ENCODE measurements at places on chromosomes 1 and 21.
A peak's percentile ranks its signal among the peaks of the same experiment; 100 is the strongest.

DNA sequence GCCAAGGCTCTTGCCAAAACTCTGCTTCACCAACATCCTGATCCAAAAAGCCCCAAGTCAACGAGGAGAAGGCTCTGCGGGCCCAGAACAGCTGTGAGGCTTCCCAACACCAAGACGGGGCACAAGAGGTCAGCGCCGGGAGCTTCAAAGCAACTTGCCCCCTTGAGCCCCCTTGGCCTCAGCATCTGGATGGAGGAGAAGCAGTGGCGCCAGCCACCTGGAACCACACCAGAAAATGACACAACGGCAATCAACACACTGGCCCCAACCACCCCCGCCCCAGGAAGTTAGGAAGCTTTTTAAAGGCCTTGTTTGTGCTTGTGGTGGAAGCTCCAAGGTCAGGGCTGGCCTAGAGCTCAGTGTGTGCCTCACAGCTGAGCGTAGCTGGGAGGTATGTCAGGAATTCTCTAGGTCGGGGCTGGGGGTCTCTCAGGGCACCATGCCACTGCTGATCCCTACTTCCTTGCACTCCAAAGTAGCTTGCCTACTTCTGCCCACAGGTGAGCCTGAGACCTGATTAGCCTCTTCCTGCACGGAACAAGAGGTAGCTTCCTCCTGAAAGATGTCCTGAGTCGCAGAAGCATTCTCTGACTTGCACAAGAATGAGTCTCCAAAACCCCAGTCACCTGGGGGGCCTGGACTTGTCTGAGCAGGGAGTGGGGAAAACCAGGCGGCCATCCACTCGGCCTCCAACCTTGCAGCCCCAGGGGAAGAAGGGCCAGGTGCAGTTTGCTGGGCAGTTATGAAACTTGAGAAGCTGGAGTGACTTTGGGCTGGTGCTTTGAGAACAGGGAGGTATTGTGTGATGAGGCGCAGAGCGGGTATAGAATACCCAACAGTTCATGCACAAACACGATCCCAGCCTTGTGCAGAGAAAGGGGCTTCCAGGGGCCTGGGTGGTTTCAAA lies 9.7 kb upstream of the SRP9 start:
- no peak for DNase-seq

DNA sequence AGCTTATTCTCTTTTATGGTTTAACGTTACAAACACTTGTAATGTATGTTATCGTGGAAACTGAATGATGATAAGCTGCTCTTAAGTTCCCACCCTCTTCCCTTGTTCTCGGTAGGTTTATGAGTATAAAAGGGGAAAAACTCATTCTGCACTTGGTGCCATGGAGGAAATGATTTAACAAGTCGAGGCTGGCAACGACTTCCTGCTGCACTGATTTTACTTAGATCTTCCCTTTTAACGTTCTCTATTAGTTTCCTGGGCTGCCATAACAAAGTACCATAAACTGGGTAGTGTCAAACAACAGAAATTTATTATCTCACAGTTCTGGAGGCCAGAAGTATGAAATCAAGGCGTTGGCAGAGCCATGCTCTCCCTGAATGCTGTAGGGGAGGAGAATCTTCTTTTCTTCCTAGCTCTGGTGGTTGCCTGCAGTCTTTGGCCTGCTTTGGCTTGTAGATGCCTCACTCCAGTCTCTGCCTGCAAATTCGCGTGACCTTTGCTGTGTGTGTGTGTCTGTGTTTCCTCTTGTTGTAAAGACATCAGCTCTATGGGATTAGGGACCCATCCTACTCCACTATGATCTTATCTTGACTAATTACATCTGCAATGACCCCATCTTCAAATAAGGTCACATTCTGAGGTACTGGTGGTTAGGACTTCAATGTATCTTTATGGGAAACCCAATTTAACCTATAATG lies 26.3 kb downstream of the HUNK start:
- no peak for DNase-seq

- DNase-seq = no peak
Observed at GRCh38 chr1:160117709-160118183, 2.2 kb downstream of the ATP1A2 start.

DNA sequence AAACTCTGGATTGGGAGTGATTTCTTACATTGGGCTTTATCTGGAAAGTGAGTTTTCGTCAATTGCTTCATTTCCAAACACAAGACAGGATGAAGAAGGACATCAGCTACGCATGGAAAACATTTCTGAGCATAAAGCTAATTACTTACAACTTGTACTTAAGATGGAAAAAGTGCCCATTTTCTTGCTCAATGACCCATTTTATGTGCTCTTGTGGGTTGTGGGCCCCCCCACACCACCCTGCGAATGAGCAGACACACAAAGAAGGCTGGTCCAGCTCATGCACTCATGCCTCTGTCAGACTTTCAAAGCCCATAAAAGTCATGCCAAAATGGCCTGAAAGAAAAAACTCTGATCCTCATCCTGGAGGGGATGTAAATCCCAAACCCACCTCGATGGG lies 663.0 kb downstream of the AJAP1 start:
- DNase-seq = no peak

GRCh38 chr1:95512925-95513324 lies 278.9 kb downstream of the RWDD3 start:
- no peak for DNase-seq

DNA sequence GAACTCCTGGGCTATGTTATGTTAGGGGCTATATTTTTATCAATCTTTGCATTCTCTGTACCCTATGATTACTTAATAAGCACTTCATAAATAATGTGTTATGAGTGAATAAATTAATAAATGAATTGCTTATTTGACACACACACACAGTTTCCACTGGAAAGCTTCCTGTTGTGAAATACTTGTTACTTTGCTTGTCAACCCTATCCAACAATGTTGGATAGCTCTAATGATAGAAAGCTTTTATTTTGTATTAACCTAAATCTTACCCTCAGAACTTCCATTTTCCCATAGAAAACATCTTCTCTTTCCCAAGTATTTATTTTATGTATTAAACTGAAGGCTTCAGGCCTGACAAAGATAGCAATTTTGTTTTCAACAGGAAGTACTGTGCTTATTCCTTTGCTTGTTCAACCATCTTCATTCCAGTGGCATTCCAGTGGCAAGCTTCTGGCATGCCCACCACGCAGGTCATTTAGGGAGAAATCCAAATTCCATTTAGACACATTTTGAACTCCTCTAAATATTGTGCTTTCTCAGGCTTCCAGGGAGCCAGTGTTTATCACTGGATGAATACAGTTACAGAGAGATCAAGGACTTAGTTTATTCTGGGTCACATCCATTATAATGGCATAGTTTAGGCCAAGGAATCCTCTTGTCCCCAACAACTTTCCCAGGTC lies 134.4 kb downstream of the TGFB2 start:
- no peak for DNase-seq

GRCh38 chr1:233440951-233441401 lies 113.5 kb downstream of the MAP3K21 start:
- DNase-seq = no peak

- DNase-seq = no peak
Observed at GRCh38 chr1:94332952-94333351, 85.2 kb upstream of the ABCD3 start.

GRCh38 chr1:25771221-25772114 lies 28.5 kb upstream of the SELENON start:
- peak; percentile 14 for DNase-seq

DNA sequence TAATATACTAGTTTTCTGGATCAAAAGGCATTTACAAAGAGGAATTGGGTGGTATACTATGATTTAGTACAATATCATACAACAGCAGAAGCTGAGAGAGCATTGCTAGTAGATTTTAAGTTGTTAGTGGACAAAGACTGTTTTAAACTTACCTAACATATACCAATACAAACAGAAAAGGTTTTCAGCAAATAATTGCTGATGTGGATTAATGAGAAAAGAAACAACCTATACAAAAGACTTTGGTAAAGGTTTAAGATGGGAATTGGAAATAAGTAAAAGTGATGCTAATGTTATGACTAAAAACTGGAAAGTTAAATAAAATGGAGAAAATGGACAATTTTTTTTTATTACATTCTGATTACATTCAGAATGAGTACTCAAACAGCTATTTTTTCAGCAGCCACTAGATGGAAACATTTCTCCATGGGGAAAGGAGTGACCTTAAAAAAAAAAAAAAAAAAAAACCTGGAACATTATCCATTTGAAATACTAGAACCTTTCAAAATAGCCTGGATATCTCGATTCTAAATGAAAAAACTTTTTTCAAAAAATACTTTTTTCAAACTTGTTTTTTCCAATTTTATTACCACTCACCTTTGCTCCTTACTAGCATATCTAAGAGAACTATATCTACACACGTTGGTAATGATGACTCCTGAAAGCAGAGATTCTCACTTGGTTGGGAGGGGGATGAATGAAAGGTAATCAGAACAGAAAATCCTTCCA lies 55.4 kb downstream of the EPRS1 start:
- no peak for DNase-seq

GRCh38 chr1:16018308-16018707 lies 465 bp upstream of the HSPB7 start:
- no peak for DNase-seq
